ENCODE measurements at places on chromosomes 1 and 21. TPM values are rescaled to one million over a fixed set of nuclear protein-coding genes. Genes with fewer than 3 reads are reported as not detected.
A peak's percentile ranks its signal among the peaks of the same experiment; 100 is the strongest.

APCS gene
- total RNA-seq, result not detected

PRR9 gene
- total RNA-seq, result not detected

TSACC gene
- not detected for total RNA-seq

OR2T11 gene
- 2.8 TPM for total RNA-seq

SRGAP2 gene
- 53.2 TPM for total RNA-seq

LRRC71 gene
- total RNA-seq, result not detected

PLEKHG5 gene
- total RNA-seq, result 11.4 TPM

B3GALT5 gene
- not detected for total RNA-seq

GRCh38 chr1:115890580-115890979, 49.7 kb upstream of the NHLH2 start:
- H3K27me3 ChIP-seq, result no peaks in the 10 kb centered on the region
- H3K4me3 ChIP-seq, result no peak overlapping the region
- H3K27ac ChIP-seq, result no peak overlapping the region
- no peak for DNase-seq

DNA sequence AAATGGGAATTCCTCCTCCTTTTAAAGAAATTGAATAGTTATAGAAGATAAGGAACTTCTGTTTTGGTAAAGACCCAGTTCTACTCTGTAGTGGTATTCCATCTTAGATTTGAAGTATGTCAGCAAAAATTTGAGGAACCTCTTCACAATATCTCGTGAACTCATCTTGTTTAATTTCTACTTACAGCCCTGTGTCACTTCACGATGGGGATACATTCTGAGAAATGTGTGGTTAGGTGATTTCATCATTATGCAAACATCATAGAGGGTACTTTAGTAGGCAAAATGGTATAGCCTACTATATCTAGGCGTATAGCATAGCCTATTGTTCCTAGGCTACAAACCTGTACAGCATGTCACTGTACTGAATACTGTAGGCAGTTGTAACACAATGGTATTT, 36.0 kb downstream of the ALG6 start:
- H3K4me3 ChIP-seq, result no peak overlapping the region
- no peaks in the 10 kb centered on the region for H3K27me3 ChIP-seq
- DNase-seq, result no peak
- no peaks in the 10 kb centered on the region for H3K36me3 ChIP-seq

DNA sequence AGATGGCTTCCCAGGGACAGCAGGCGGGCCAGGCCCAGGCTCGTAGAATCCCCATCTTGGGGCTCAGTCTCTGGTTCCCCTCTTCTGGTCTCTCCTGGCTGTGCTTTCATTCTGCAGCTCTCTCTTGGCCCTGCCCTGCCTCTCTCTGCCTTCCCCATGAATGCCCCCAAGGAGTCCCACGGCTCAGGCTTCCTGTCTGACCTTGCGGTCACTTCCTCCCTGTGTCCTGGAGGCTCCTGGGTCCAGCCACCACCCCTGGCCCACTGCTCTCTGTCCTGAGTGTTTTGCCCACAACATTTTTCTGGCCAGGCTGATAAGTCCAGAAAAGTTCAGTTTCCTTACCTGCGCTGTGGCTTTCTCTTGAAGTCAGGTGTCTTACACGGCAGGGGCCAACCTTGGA, 29.1 kb downstream of the PIGP start:
- H3K27me3 ChIP-seq, result no peaks in the 10 kb centered on the region
- H3K27ac ChIP-seq, result no peak overlapping the region
- H3K4me3 ChIP-seq, result no peak overlapping the region
- no peaks in the 10 kb centered on the region for H3K36me3 ChIP-seq

DNA sequence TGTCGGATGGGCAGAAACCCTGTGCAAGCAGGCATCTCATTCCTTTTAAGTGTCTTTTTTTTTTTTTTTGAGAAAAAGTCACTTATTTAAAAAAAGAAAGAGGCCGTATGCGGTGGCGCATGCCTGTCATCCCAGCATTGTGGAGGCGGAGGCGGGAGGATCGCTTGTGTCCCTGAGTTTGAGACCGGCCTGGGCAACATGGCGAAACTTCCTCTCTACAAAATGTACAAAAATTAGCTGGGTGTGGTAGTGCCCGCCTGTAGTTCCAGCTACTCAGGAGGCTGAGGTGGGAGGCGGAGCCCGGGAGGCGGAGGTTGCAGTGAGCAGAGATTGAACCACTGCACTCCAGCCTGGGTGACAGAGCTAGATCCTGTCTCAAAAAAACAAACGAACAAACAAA, 1.7 kb downstream of the GPR137B start:
- no peaks in the 10 kb centered on the region for H3K4me1 ChIP-seq
- H3K4me3 ChIP-seq, result peak overlapping the region; percentile 99
- no peak overlapping the region for H3K27ac ChIP-seq
- DNase-seq, result no peak
- no peaks in the 10 kb centered on the region for H3K27me3 ChIP-seq

DNA sequence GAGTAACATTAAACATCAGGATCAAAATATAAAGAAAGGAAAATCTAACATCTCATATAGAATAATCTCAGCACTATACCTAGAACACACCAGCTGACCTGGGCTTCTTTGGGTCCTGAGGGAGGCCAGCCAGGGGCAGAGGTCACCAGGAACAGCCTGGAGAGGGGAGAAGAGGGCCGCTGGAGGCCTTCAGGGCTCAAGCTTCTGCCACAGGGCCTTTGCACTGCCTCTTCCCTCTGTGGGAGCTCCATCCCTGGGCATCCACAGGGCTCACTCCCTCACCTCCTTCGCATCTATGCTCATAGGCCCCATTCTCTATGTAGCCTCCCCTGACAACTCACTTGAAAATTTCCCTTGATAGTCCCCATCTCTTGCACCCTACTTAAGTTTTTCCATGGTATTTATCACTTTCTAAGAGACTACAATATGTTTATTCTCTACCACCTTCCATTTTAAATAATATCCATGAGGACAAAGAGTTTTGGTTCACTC, 73.9 kb downstream of the HIVEP3 start:
- H3K4me1 ChIP-seq, result no peaks in the 10 kb centered on the region
- no peak for DNase-seq
- no peaks in the 10 kb centered on the region for H3K36me3 ChIP-seq
- H3K4me3 ChIP-seq, result no peak overlapping the region
- H3K27me3 ChIP-seq, result no peaks in the 10 kb centered on the region

All from ascending aorta (tissue), 2 donors.